Activated CD4-positive, alpha-beta memory T cell treated with anti-CD3 and anti-CD28 coated beads for 36 hours (primary cell): ENCODE measurements at places on chromosomes 2 and 18. TPM values are rescaled to one million over a fixed set of nuclear protein-coding genes. Genes with fewer than 3 reads are reported as not detected.
A peak's percentile ranks its signal among the peaks of the same experiment; 100 is the strongest.

The IL37 gene
- total RNA-seq = not detected

The HOXD3 gene
- not detected for total RNA-seq

The RFTN2 gene
- total RNA-seq = not detected

The MSTN gene
- total RNA-seq = not detected

The MYCN gene
- 0.38 TPM for total RNA-seq

DNA sequence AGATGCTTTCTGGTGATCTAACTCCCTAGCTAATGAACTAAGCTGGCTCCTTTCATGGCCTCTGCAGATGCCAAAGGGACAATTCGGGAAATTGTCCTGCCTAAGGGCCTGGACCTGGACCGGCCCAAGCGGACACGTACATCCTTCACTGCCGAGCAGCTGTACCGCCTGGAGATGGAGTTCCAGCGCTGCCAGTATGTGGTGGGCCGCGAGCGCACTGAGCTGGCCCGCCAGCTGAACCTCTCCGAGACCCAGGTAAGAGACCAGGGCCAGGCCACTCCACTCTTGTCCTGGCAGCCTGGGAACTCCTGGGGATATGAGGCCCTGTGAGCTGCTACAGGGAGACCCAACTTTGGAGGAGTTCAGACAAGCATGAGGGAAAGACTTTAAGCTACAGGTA, 14.7 kb upstream of the ATP6V1B1 start:
- no peak for DNase-seq

- no peak for DNase-seq
Observed at GRCh38 chr2:182426082-182426917, 536 bp downstream of the PDE1A start.

- DNase-seq = peak; percentile 5
Observed at GRCh38 chr2:10490806-10491291, 42.7 kb upstream of the ODC1 start.

DNA sequence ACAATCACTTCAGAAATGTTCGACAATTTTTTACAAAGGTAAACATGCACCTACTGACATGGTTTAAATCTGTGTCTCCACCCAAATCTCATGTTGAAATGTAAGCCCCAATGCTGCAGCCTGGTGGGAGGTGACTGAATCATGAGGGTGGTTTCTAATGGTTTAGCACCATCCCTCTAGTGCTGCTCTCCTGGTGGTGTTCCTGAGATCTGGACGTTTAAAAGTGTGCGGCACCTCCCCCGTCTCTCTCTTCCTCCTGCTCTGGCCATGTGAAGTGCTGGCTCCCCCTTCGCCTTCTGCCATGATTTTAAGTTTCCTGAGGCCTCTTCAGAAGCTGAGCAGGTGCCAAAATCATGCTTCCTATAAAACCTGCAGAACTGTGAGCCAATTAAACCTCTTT, 28.3 kb downstream of the MAP3K2 start:
- DNase-seq = no peak

DNA sequence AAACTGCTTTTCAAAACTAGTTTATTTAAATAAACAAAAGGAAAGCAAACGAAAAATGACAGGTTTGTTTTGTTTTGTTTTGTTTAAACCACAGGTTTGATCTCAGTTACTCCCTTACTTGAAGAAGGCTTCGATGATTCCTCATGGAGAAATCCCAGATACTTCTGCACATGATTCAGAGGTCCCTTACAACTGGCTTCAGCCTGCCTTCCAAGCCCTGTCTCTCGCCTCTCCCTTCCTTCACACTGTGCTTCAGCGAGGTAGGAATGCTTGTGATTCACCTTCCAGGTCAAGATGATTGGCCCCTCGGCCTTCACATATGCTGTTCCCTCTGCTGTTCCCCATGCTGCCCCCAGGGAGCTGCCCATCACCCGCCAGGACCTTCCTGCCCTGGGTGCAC, 104.1 kb upstream of the ITGA6 start:
- DNase-seq = no peak

GRCh38 chr2:102256874-102257462, 54.4 kb upstream of the IL1RL1 start:
- DNase-seq = no peak

DNA sequence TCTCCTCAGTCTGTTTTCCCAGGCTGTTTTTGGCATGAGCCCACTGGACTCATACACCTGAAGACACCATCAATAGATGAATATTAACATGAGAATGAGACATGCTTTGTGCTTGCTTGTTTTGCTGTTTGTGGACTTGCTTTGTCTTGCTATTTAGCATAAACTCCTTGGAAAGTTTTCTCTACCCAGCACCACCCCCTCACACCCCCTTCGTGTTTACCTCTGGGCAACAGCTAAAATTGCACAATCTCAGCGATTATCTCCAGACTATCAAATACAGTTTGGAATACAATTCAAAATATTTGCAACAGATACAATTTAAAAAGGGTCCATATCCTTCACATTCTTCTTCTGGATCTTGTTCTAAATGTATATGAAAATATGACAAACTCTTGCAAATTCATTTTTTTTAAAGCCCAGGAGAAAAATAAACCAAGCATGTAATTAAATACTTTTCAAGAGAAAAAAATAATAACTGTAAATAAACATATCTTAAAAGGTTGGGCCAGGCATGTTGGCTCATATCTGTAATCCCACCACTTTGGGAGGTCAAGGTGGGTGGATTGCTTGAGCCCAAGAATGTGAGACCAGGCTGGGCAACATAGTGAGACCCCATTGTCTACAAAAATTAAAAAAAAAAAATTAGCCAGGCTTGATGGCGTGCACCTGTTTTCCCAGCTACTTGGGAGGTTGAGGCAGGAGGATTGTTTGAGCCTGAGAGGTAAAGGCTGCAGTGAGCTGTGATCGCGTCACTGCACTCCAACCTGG, 32.3 kb upstream of the PMAIP1 start:
- no peak for DNase-seq

GRCh38 chr2:238650536-238650935, 197.3 kb upstream of the TWIST2 start:
- no peak for DNase-seq

GRCh38 chr18:24630346-24630880, 170.0 kb downstream of the HRH4 start:
- DNase-seq = no peak

DNA sequence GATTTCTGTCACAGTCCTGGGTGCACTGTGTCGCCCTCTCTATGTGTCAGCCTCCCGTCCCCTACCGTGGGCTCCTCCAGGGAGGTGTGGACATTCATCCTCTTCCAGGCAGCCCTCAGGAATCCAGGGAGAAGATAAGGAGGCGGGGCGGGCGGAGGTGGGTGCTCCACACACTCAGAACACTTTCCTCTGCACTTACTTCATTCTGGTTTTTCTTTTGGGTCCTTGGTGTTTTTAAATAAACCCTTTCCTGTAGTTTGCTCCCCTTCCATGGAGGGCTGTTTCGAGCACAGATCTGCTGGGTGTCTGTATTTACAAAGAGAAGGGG, 183.9 kb downstream of the FAM210A start:
- no peak for DNase-seq
